ENCODE measurements at places on chromosomes 5 and 9.

DNA sequence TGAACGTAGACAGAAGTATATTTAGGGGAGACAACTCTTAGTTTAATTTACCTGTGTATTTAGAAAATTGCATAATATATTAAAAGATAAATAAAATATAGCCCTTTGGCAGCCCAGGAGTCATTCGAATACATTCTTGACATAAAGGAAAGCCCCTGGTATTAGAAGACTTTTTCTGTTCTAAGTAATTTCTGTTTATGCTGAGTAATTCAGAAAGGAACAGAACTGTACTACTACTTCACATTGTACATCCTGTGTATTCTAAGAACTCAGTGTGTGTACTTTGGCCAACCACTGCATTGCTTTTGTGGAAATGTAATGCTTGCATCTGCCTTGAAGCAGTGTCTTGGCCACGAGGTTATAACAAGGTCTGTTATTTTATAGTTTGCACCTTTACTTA, 136.4 kb downstream of the KDM4C start:
- no peak for DNase-seq

DNA sequence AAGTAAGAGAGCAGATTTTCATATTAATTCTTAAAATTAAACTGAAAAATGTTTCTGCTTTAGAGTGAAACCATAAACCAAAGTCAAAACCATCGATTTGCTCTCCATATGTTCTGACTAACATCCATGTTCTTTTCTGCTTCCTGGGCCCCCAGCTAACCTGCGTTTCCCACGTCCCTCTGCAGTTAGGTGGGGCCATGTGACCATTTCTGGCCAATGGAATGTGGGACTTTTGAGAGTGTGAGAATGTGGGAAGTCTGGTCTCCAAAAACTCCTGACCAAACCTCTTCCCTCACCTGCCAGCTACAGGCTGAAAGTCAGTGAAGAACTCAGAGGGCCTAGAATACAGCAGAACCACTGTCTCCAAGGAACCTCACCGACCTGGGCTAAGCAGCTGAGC, 44.9 kb downstream of the ANKH start:
- DNase-seq = no peak

DNA sequence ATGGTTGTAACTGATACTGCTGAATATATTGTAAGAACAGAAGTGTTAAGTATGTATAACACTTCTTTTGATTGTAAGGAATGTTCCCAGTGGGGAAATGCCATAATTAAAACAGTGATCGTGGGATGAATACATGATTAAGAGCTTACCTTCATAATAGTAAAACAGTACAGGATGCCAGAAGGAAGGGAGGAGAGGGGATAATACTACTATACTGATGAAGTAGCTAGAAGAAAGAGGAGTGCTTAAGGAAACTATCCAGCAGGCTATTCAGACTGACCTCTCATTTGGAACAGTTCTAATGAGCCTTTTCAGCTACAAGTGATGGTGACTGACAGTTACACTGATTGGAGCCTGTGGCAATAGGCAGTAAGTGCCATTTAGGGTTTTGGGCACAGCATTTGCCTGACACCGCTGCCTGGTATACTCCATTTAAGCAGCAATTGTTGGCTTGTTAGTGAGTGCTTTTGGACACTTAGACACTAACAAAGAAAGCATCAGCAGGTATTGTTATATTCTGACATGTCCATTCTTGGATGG, 33.8 kb upstream of the KDM4C start:
- no peak for DNase-seq

DNA sequence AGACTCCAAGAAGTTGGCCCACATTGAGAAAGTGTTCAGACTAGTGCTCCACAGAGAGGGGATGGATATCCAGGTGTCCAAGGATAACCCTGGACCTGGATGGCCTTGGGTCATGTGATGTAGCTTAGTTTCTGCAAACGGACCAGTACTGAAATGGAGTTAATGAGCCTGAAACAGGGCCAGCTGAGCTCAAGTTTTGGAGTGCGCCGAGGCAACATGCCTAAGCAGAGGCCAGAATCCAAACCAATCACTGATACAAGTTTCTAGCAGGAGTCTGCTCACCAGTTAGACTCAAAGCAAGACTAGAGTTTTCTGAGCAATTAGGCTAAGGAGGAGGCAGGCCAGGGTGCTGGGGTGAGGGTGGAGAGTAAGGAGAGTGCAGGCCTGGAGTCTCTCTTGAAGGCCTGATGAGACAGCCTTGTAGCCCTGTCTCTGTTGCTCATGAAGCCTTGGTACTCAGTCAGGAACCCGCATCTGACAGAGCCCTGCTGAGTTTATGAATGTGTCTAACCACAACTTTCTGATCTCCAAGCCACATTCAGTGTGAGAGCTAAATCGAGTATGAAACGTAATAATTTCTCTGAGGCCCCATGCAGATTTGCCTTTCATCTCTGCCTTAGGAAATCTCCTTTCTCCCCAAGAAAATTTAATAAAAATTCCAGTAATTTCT, 68.9 kb upstream of the EQTN start:
- no peak for DNase-seq

DNA sequence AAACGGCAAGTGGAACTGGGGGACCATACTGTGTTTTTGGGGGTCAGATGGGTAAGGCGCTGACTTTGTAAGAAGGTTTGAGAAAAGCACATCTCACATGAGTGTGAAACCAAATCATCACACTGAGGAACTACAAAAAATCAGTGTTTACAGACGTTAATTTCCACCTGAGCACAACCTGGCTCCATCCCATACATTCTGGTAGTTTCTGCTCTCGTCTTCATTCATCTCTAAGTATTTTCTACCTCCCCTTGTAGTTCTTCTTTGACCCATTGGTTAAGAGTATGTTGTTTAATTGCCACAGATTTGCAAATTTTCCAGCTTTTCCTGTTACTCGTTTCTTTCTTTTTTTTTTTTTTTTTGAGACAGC, 8.9 kb upstream of the DPP7 start:
- no peak for DNase-seq

GRCh38 chr9:88953381-88954029, 37.8 kb upstream of the S1PR3 start:
- no peak for DNase-seq

DNA sequence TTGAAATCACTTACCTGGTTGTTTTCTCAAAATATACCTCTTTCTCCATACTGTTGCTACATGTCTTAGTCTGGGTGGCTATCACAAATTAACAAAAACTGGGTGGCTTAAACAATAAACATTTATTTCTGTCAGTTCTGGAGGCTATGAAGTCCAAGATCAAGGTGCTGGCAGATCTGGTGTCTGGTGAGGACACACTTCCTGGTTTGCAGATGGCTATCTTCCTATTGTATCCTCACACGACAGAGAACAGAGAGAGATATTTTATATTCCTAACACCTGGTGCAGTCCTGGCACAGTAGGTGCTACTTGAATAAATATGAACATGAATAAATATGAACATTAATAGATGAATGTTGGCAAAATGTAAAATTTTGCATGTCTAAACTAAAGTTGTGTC, 164.3 kb upstream of the ACOT12 start:
- DNase-seq = no peak
